ENCODE measurements at places on chromosomes 16 and 17.

GRCh38 chr16:80277182-80277581, 263.6 kb upstream of the DYNLRB2 start:
- DNase-seq, result no peak

GRCh38 chr16:67767953-67768352, 38.4 kb downstream of the RANBP10 start:
- no peak for DNase-seq

DNA sequence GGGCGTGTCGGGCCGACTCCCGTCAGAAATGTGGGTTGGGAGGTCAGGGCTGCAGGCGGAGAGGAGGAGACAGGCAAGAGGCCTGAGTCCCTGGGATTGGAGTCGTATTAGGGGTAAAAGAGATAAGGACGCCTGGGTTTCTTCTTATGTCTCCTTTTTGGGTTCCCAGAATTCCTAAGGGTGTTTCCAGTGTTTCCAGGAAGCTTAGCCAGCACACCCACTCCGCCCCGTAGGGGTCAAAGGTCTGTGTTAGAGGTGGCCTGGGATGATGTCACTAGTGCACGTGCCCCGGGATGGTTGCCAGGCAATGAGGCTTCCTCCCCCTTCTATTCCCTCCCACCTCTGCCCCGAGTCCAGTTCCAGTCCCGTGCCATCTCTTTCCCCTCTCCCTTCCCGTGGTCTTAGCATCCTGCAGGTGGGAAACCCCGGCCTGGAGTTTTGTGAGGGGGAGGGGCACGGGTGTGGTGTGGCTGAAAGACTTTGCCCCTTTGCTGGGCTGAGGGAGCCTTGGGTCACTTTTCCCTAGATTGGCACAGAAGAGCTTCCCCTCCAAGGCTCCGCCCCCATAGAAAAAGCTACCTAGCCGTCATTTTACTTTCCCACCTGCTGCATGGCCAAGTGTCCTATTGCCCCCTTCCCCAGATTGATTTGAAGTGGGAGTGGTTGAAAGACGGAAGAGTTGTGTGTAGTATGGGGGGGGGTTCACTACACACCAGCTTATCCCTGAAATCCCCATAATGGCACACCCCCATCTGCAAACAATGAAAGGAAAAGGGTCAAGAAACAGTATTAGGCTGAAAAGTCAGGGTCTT, 2.8 kb downstream of the KDM6B start:
- DNase-seq, result peak; percentile 94

DNA sequence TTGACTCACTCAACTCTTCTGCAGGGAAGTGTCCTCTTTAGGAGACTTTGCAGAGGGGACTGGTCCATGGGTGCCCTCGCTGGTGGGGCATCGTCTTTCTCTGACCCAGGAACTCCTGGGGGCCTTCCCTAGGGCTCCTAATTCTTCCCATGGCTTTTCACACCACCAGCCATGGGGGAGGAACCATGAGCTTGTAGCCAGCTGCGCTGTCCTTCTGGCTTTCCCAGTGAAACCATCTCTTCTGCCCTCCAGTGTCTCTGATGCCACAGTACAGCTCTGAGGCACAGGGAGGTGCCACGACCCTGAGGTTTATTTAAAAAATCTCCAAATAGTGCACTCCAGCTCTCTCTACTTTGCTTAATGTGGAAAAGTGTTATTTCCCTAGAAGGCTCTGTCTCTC, 78.6 kb downstream of the SDR42E1 start:
- no peak for DNase-seq

GRCh38 chr17:80719449-80719848, 174.8 kb downstream of the RPTOR start:
- no peak for DNase-seq

DNA sequence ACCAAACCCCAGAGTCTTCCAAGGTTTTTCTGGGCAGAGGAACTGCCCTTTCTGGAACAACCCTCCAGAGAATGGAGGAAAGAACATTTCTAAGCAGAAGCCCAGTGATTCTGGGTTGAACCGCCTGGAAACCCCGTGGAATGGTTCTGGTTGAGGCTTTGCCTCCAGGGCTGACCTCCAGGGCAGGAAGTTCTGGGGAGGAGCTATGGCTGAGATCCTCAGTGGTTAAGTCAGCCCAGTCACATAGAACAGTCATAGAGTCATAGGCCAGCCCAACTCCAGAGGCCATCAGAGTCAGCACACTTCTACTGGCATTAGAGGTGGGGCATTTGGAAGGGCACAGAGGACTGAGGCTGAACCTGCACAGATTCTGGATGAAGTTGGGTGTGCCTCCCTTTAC, 65.9 kb downstream of the SPACA3 start:
- no peak for DNase-seq

GRCh38 chr16:66942981-66943380, 7.7 kb downstream of the CES2 start:
- DNase-seq, result no peak

DNA sequence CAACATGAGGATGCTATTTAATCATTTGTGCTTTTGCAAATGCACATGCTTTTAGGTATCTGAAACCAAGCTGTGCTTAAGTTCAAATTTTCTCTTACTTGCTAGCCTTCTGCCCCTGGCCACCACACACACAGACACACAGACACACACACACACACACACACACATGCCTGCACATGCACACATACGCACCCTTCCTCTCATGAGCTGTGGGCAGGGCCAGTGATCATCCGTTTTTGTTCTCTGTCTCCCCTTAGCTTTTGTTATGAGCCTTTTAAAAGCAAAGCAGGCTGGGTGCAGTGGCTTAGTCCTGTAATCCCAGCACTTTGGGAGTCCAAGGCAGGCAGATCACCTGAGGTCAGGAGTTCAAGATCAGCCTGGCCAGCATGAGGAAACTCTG, 34.2 kb downstream of the CD300LF start:
- no peak for DNase-seq

DNA sequence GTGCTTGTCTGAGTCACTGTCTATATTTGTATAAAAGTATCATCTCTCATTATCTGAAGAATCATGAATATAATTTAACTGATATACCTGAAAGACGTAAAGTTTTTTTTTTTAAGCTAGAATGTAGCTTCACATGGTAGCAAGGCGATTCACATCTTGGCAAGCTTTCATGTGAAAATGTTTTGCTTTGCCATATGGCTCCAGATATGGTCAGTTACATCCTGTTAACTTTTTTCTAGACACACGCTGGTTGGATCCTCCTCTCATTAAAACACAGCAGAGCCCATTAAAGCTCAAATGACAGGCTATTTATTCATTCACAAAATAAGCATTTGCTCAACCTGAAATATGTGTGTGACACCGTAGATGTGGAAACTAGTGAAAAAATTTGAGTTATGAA, 412.8 kb downstream of the KIF2B start:
- no peak for DNase-seq

DNA sequence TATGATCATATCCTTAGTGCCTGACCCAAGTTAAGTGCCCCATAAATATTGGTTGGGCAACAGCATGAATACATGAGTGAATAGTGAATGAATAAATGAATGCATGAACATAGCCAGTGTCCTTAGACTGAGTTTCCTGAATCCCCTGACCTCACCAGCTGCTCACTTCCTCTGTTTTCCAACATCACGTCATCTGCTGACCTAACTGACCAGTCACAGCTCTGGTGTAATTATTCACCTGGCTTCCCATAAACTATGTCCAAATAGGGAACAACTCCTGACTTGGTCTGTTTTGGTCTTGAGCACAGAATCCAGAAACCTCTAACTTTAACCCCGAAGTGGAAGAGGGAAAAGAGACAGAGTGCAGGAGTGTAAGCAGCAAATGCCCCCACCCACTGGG, 83.4 kb downstream of the ASIC2 start:
- no peak for DNase-seq

DNA sequence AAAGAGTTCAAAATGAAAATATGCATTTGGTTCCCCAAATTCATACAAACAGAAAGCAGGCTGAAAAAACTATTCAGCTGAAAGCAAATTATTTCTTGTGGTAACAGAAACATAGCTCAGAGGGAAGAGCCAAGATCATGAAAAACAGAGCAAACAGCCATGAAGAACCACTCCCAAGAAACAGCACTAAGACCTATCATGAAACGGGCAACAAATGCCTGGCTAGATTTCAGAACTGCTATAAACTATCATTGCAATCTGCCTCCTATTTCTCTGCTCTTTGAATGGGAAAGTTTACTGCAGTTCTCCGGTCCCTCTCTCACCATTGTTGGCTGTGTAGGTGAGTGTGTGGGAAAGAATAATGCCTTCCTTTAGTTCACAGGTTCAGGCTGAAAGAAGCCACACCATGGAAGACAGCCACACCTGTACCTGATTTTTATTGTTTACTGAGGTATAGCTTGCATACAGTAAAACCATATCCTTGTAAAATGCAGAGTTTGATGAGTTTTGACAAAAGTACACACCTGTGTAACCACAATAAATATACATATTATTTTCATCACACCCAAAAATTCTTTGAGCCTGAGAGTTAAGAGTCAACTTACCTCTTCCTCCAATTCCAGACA, 48.2 kb downstream of the CEP112 start:
- DNase-seq, result no peak

DNA sequence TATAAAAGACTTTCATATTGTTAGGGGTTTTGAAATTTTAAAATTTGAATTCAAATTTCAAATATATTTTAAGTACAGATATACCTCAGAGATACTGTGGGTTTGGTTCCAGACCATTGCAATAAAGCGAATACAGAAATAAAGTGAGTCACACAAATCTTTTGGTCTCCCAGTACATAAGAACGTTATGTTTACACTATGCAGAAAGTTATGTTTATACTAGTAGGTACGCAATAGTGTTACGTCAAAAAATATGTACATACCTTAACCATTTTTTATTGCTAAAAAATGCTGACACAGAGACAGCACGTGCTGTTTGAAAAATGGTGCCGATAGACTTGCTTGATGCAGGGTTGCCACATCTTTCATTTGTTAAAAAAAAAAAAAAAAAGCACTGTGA, 19.7 kb downstream of the NUP88 start:
- DNase-seq, result no peak

- no peak for DNase-seq
Observed at GRCh38 chr17:48995974-48996721, 1.0 kb upstream of the IGF2BP1 start.

DNA sequence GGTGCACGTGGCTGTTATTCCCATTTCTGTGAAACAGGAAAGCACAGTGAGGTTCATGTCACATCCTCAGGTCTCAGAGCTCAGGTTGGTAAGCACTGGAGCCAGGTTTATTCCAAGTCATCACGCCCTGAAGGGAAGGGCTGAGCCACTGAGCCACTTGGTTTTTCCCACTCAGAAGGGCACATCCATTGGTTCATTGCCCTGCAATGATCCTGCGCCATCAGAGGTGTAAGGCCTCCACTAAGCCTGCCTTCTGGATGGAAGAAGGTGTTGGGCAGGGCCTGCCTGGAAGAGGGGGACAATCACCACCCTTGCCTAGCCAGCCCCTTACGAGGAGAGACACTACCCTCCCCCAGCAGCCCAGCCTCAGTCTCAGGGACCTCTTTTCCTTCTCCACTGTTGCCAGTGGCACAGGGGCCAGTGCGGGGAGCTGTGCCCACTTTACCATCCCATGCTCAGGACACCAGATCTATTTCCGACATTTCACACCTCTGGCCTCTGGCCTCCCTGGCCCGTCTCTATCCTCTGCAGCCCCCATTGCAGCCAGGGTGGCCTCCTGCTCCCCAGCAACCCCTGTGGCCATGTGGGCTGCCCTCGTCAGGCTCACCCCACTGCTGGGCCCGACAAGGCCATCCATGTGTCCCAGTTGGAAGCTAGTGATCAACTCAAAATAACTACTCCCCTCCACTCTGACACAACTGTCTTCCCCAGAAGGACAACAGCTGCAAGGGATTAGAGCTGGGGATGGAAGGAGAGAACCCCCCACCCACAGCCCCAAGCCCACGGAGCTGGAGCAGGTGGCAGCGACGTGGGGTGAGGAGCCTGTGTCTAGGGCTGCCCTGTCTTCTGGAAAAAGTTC, 29.9 kb downstream of the CFAP20 start:
- DNase-seq, result no peak

GRCh38 chr17:63688396-63689020, 11.4 kb downstream of the LIMD2 start:
- no peak for DNase-seq
